ENCODE measurements at places on chromosomes 2 and 18.

DNA sequence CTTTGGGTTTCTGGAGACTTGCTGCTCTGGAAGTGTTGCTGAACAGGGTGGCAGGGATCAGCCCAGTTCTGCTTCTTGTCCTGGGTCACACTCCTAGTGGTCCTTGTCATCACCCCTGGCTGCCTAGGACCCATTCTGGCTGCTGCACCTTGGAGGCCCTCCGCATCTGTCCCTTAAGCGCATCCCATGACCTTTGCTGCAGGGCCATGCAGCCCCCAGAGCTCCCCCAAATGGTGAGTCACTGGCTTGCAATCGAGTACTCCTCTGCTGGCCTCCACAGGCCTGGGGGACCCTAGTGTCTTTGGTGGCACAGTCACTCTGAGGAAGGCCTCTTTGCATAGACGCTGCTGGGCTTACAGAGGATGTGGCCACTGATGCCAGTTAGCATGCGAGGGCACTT lies 188.5 kb downstream of the ASB1 start:
- no peak for DNase-seq

GRCh38 chr2:216117561-216118340 lies 8.6 kb downstream of the XRCC5 start:
- DNase-seq, result no peak

GRCh38 chr2:168315331-168316072 lies 68.1 kb upstream of the STK39 start:
- DNase-seq, result no peak

DNA sequence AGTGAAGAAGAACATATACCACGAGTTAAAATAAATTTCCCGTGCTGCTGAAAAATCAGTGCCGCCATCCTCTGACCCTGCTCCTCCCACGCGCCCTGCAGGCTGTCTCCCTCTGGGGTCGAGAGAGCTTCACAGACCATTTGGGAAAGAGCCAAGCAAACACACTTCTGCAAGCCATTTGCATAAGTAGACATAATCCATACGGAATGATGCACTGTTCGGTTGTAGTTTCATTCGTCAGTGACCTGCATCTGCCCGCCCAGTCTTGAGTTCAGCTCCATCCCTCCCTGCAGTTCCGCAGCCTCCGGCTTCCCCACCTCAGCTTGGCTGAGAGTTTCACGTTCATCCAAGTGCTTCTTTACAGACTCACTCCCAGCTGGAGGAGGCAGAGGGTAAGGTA lies 69.6 kb downstream of the TRAPPC12 start:
- DNase-seq, result no peak

- no peak for DNase-seq
Observed at GRCh38 chr2:223669453-223670225, 67.5 kb upstream of the SCG2 start.

DNA sequence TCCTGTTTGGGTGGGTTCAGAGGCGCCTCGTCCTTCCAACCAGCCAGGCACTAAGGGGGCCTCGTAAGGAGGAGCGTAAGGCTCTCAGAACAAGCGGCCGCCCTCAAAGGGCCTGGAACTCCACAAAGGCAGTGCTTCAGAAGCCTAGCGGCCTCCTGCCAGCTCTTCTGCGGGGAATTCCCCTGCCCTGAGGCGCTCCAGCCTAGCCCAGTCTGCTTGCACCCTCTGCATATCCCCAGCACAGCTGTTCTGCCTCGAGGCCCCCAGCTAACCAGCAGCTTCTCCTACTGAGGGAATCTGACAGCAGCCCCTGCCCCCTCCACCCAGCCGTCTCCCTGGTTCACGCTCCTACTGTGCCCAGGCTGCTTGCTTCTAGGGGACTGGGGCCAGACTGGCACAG lies 265.9 kb downstream of the TFCP2L1 start:
- no peak for DNase-seq

DNA sequence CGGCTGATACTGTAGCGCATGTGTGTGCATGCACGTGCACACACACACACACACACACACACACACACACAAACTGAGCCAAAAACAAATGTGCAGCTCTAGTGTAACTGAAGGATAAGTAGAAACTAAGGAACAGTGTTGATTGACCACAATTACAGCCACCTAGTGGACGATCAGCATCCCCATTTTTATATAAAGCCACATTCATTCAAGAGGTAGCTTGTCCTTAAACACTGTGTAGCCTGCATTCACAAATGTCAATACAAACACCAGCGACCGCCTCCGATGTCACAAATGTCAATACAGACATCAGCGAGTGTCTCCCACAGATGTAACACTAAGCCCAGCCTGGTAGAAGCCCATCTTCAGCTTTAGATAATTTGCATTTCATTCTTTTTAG lies 167.4 kb downstream of the PTGR3 start:
- peak; percentile 38 for DNase-seq

Measured in AG20443 (cell line).